Cerebellar nuclear complex (tissue), 1 donor: ENCODE measurements at places on chromosomes 7 and 10.

- DNase-seq = no peak
Observed at GRCh38 chr10:1509011-1509530, 228.3 kb downstream of the ADARB2 start.

DNA sequence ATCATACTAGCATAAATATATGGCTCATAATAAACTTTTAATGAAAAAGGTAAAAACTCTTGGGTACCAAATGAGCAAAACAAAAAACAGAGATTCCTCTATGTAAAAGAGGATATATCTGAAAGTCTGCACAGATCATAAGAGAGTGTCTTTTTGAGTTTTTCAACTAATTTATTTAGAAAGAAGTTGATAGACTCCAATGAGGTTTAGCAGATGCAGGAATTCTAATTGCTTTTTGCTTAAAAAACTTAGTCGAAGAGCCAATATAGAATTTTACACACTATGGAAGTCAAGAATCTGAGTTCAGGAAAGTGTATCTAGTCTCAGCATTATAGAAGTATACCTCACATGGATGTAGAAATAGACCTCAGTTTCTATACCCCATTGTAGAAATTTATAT, 3.4 kb upstream of the MLLT10 start:
- no peak for DNase-seq

DNA sequence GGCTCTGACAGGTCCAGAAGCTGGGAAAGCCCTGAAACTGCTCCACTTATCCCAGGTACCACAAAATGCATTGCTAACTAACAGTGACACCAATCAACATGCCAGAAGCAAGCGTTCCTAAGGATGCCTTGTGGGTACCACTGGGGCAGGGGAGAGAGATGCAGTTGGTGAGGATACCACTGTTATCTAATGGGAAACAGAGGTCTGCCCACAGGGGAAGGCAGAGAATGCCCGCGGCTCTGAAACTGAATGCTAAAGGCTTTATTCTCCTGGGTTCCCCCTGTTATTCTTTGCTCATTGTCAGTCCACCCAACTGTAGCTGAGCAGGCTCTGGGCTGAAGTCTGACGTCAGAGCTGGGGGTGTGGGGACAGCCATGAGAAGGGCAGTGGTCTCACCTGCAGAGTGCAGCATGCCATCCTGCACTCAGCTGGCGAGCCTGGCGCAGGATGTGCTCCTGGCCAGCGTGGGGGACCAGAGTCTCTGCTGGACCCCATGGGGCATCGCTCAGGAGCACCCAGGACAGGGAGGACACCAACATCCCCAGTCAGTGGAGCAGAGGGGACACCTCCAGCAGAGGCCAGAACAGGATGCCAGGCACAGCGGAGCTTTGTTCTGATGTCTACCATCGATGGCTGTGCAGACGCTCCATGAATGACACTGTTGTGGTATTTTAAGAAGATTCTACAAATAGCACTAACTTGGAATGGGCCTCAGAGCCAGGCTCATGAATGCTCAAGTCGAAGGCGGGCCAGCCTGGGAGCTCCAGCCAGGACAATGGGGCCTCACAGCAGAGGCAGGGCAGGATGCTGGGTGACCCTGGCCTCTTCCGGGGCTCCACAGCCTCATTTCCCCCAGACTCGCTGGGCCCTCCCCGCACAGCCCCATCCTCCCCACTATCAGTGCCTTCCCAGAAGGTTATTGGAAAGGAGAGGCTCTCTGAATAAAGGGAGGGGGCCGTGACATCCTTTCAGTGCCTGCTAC, 95.8 kb downstream of the ARHGAP22 start:
- no peak for DNase-seq

DNA sequence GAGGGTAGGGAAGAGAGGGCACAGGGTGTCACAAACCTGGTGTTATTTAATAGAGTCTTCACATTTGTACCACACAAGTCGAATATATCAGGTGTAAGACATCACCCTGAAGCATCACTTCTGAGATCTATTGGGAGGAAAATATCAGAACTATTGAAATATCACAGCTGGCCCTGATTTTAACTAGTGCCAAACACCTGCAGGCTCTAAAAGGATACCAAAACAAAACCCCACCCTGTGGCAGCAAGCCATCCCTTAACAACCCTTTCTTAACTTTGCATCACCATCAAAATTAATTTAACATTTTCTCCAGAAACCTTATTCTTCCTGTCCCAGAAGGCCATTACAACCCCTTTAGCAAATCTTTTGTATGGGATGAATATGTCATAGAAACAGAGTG, 365.4 kb downstream of the SUGCT start:
- DNase-seq = no peak

DNA sequence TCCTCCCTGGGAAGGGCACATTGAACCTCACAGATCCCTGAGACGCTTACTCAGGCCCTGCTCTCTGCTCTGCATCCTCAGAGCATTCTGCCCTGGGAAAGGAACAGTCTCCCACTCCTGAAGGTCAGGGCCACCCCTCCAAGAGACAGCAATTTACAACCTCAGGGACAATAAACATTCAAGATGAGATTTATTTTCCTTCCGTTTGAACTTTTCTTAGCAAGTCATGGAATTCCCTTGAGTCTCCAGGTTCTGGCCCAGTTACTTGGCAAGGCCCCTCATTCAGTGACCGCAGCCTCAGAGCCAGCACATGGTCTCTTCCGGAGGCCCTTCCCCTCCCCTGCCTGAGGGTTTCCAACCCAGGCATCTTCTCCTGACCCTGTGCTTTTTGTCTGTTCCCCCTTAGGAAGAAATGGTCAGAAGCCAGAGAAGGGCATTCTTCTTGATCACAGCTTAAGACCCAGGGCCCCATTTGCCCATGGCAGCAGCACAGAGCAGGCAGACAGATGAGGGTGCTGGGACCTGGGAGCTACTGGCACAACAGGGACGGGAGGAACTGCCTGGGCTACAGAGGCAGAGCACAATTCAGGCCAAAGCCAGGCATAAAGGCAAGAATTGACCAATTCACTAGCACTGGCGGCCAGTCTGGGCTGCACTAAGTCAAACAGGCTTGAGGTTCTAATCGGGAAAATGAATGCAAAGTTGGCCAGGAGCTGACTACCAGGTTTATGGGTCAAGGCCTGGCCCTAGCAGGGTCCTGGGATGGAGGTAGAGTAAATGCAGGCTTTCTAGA, 56.7 kb downstream of the VSTM4 start:
- DNase-seq = no peak

DNA sequence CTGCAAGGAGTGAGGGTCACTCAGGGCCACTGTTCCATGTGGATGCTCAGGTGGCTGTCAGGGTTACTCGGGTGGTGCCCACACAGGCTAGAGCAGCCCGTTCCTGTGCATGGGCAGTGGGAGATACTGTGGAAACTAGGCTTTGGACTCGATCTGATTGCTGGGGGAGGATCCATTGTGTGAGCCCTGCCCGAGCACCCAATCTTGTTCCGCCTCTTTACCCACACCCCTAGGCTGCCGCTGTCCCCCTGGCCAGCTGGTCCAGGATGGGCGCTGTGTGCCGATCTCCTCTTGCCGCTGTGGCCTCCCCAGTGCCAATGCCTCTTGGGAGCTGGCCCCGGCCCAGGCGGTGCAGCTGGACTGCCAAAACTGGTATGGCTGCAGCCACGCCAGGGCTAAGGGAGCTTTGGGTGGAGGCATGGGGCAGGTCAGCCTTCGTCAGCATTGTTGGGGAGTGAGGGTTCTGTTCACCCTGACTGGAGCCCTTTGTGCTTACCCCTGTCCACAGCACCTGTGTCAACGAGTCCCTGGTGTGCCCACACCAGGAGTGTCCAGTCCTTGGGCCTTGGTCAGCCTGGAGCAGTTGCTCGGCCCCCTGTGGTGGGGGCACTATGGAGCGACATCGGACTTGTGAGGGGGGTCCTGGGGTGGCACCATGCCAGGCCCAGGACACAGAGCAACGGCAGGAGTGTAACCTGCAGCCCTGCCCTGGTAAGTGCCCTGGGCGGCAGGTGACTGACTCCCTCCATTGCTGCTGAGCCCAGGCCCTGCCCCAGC, 12.4 kb upstream of the ZNF862 start:
- no peak for DNase-seq

GRCh38 chr10:802506-802905, 113.0 kb upstream of the DIP2C start:
- no peak for DNase-seq

DNA sequence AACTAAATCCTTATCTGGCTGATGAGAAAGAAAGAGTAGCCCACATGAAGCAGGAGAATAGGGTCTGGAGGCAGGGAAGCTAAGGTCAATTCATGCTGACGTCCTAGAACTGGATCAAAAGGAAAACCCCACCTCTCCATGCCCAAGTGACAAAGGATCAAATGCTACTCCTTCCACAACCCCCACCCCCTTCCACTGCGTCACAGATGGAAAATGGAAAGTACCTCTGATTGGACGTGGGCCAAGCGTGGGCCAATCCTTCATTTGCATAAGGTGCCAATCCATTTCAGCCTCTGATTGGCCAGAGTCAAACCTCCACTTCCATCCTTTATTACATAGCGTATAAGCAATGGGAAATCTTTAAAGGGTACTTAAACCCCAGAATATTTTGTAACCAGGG, 431.3 kb upstream of the ETV1 start:
- DNase-seq = no peak

DNA sequence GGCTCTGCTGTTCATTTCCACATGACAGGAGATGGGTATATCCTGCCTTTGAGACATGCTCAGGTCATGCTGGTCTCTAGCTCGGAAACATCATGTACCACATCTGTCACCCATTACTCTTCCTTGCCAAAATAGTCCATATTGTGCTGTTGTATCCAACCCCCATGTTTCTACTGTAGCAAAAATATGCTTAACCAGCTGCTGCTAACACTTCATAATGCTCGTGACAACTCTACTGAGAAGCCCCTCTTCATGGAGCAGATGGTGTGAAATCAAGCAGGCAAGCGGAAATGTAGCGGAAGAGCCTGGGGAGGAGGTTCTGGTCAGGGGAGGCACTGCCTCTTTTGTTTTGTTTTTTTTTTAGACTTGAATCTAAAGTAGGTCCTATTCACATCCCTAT, 82.9 kb downstream of the NPY start:
- no peak for DNase-seq

DNA sequence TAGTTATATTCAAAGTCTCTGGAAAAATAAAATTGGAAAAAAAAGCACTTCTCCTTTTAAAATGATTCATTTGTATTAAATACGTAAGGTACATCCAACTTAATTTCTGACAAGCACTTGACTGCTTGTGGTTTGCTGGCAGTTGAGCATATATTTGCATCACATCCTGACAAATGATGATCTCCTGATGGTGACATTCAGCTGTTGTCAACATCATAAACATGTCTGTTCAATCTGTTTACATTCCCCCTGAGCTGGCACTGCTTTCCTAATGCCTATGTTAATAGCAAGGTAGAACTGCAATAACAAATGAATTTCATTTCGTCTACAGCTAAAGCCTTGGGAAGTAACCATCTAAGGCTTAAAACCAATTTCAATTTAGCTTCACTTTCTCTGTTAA, 24.4 kb downstream of the TSPAN12 start:
- no peak for DNase-seq

DNA sequence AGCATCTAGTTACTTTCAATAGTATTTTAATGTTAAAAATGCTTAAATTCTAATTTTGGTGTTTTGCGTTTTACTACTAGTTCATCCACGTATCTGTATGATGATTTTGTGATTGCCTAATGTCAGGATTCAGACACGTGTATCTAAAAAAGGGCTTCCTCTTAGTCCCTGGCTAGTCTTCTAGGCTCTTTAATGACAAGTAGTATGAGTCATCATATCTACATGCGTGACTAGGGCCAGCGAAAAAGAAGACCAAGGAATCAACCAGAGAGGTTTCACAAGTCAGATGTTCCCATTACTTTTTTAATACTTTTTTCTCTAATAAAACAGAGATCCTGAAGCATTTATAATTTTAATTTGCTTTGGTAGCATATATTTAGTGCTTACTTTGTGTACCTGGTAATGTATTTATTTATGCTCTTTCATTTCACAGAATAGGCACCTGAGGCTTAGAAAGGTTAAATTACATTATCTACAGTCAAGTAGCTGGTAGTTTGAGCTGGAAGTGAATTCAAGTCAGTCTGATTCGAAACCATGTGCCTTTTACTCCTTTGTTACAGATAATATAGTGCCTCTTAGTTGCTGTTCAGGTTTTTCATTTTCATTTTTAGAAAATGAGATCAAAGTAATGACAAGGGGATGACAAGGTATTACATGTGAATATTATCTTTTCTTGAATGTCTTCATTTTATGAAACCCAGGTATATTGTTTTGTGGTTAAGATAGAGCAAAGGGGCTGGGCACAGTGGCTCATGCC, 140.3 kb downstream of the FOXP2 start:
- no peak for DNase-seq

GRCh38 chr10:119516381-119517234, 25.9 kb downstream of the RGS10 start:
- no peak for DNase-seq

GRCh38 chr10:107141524-107142061, 22.9 kb downstream of the SORCS1 start:
- no peak for DNase-seq

DNA sequence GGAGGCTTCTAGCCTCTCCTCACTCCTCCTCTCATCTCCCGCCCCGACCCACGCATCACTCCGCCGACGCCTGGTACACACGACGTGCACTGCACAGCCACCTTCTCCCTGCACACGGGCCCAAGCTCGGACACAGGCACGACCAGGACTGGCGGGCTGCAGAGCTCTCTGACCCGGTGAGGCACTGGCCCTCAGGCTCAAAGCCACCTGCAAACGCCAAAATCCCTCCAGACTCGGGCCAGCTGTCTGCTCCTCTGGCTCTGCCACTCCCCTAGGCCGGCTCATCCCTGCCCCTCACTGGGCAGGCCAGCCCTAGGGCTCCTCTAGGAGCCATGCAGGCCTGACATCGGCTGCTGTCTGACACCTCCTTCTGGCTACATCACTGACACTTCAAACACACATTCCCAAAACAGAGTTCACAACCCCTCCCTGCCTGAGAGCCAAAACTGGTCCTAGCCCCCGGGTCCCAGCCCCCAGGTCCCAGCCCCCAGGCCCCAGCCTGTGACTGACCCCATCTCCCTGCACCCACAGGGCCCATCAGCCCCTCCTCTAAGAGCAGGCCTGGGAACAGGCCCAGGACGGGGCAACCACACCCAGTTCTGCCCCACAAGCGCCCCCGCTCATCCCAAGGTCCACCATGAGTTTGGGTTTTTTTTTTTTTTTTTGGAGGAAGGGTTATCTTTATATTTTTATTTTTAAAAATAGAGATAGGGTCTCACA, 35.1 kb downstream of the MAD1L1 start:
- no peak for DNase-seq

DNA sequence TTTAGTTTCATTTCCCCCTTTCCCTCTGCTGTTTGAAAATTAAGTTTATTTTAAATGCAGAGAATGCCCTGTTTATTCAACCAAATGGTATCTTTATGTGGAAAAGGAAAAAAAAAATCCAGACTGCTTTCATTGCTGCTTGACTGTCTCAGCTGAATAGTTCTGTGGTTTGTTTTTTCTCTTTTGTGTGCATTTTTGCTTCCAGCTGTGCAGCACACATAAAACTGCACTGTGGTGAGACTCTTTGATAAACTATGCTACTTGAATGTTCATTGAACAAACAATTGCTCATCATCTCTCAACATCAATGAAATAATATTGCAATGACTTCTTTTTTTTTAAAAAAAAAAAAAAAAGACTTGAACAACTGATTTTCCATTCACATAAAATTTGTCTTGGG, 78.6 kb upstream of the GLI3 start:
- DNase-seq = no peak

GRCh38 chr10:48658243-48658974, 26.3 kb upstream of the WDFY4 start:
- no peak for DNase-seq
